Stomach (tissue), 19 donors: ENCODE measurements at places on chromosomes 7 and 10. TPM values are rescaled to one million over a fixed set of nuclear protein-coding genes. Genes with fewer than 3 reads are reported as not detected.

HOXA5 gene
- total RNA-seq = 2.9 TPM

DDC gene
- not detected for total RNA-seq

ABCB4 gene
- not detected for total RNA-seq

TBX20 gene
- total RNA-seq = not detected

WEE2 gene
- total RNA-seq = not detected

NPFFR1 gene
- total RNA-seq = not detected

ZNF736 gene
- 9.3 TPM for total RNA-seq

BEND7 gene
- 19.6 TPM for total RNA-seq

NXPH1 gene
- not detected for total RNA-seq

PCGF5 gene
- 78.2 TPM for total RNA-seq

SH2D4B gene
- not detected for total RNA-seq

EBF3 gene
- not detected for total RNA-seq

OR2A42 gene
- 0.18 TPM for total RNA-seq
